Uterine smooth muscle cell (primary cell): ENCODE measurements at places on chromosomes 5 and 9. TPM values are rescaled to one million over a fixed set of nuclear protein-coding genes. Genes with fewer than 3 reads are reported as not detected.

The FAM153A gene
- total RNA-seq: 0.62 TPM in 1 of 2 replicates, not detected in the other

The SPINK7 gene
- not detected in 2 replicates for total RNA-seq

The MCCC2 gene
- 10.6 and 20.1 TPM in 2 replicates for total RNA-seq

The NR2F1 gene
- 51.9 and 63.0 TPM in 2 replicates for total RNA-seq

The PBX3 gene
- 42.2 and 59.1 TPM in 2 replicates for total RNA-seq

The ADAMTS6 gene
- 155 and 181 TPM in 2 replicates for total RNA-seq

The PCDHB1 gene
- total RNA-seq: not detected in 2 replicates

The OR1Q1 gene
- total RNA-seq: not detected in 2 replicates

The JAKMIP2 gene
- total RNA-seq: 9.5 and 10.8 TPM in 2 replicates

The FGF1 gene
- 3.4 and 4.0 TPM in 2 replicates for total RNA-seq

The CTNNAL1 gene
- 147 and 239 TPM in 2 replicates for total RNA-seq

The FSTL4 gene
- total RNA-seq: not detected in 2 replicates

The DCTN4 gene
- 53.5 and 54.5 TPM in 2 replicates for total RNA-seq

The GALNT12 gene
- total RNA-seq: 69.5 and 98.7 TPM in 2 replicates

The PCDHA1 gene
- total RNA-seq: under 0.01 TPM in 2 replicates

The CDKN2B-AS1 gene
- 4.1 and 4.9 TPM in 2 replicates for total RNA-seq

The ZNF658 gene
- 4.6 and 6.2 TPM in 2 replicates for total RNA-seq

The ENG gene
- total RNA-seq: 5.8 and 7.1 TPM in 2 replicates

The POU5F2 gene
- total RNA-seq: 1.00 and 1.4 TPM in 2 replicates

The IL31RA gene
- 1.2 and 1.7 TPM in 2 replicates for total RNA-seq

The SLCO6A1 gene
- not detected in 2 replicates for total RNA-seq

The GPR150 gene
- total RNA-seq: 0.12 and 0.33 TPM in 2 replicates

The ANKRD33B gene
- 1.1 and 1.3 TPM in 2 replicates for total RNA-seq

The ALDH1A1 gene
- 69.4 and 232 TPM in 2 replicates for total RNA-seq

The GABBR2 gene
- 0.11 and 0.12 TPM in 2 replicates for total RNA-seq

The F2R gene
- total RNA-seq: 56.9 and 97.0 TPM in 2 replicates

The ADRB2 gene
- total RNA-seq: 0.12 and 0.22 TPM in 2 replicates

The FAM81B gene
- not detected in 2 replicates for total RNA-seq

The STKLD1 gene
- total RNA-seq: 0.77 and 1.1 TPM in 2 replicates

The NUDT12 gene
- total RNA-seq: 17.2 and 22.7 TPM in 2 replicates

The PTGES gene
- 2.4 and 4.1 TPM in 2 replicates for total RNA-seq

The SPINK6 gene
- total RNA-seq: not detected in 2 replicates

The PTCD2 gene
- 11.0 and 13.2 TPM in 2 replicates for total RNA-seq

The RECK gene
- total RNA-seq: 27.6 and 45.2 TPM in 2 replicates

The N4BP3 gene
- total RNA-seq: 0.89 and 1.1 TPM in 2 replicates

The PCDHB12 gene
- under 0.01 and 0.12 TPM in 2 replicates for total RNA-seq

The COX7C gene
- 170 and 222 TPM in 2 replicates for total RNA-seq

The DAB2 gene
- 102 and 106 TPM in 2 replicates for total RNA-seq

The EGFL7 gene
- 7.2 and 12.2 TPM in 2 replicates for total RNA-seq

The GKAP1 gene
- 1.1 and 2.1 TPM in 2 replicates for total RNA-seq

The SPRY4 gene
- total RNA-seq: 6.7 and 9.6 TPM in 2 replicates

The DTWD2 gene
- 2.9 and 7.5 TPM in 2 replicates for total RNA-seq

The C8G gene
- total RNA-seq: 0.37 TPM in 1 of 2 replicates, not detected in the other

The ERBIN gene
- 96.6 and 101 TPM in 2 replicates for total RNA-seq

The ADAMTS13 gene
- total RNA-seq: 0.77 and 2.7 TPM in 2 replicates

The TICAM2 gene
- 4.1 and 7.6 TPM in 2 replicates for total RNA-seq

The IRGM gene
- total RNA-seq: 0.12 and 0.22 TPM in 2 replicates

The PRR7 gene
- total RNA-seq: 3.7 and 4.9 TPM in 2 replicates

The C7 gene
- total RNA-seq: 0.12 TPM in 1 of 2 replicates, not detected in the other

The ZNF608 gene
- 1.8 and 2.2 TPM in 2 replicates for total RNA-seq

The PDE6A gene
- not detected in 2 replicates for total RNA-seq

The SHB gene
- 12.9 and 17.4 TPM in 2 replicates for total RNA-seq

The TCF7 gene
- 0.37 and 2.0 TPM in 2 replicates for total RNA-seq
